ENCODE measurements at places on chromosomes 1 and 21.

DNA sequence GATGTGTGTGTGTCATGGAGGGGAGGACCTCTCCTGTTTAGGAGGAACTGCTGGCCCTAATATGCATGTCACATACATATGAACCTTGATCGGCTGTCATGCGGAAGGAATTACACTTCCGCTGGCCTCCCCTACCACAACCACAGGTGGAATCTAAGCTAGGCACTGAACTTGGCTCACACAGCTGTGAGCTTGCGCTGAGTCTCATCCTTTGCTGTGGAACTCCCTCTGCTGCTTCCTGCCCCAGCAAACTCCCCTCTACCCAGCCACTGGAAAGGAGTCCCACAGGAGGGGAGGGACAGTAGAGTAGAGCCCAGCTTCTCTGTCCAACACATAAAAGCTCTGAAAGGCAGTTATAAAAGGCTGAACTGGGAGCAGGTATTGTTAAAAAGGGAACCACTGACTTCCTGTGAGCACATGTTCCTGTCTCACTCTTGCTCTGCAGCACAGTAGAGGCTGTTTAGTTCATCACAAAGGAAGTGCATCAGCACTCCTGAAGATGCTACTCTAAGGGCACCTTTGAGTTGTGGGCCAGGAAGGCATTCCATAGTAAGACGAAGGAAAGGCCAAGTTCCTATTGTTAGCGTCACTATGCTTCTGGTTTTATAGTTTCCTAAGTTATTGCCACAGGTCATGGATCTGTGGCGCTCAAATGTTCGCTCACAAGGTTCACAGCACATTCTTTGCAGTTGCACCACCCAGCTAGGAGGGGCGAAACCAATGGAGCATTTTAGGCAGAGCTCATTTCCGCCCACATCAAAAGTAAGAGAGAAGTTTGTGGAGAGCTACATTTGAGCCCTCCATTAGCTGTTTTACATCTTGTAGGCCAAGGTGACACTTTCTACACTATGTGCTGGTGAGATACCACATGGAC, 17.7 kb upstream of the PTPRC start:
- DNase-seq, result no peak

GRCh38 chr1:4324525-4324924, 329.9 kb upstream of the AJAP1 start:
- DNase-seq, result no peak

- DNase-seq, result no peak
These were observed 105.3 kb upstream of the CLDN14 start for GRCh38 chr21:36584980-36585940.

- no peak for DNase-seq
These were observed 61.4 kb downstream of the CLIC6 start for GRCh38 chr21:34730194-34730593.

- no peak for DNase-seq
These were observed 3.1 kb upstream of the ACP6 start for GRCh38 chr1:147673406-147673805.

GRCh38 chr1:222006715-222007114, 264.8 kb upstream of the DUSP10 start:
- no peak for DNase-seq

GRCh38 chr1:58994664-58995063, 210.8 kb upstream of the JUN start:
- no peak for DNase-seq

DNA sequence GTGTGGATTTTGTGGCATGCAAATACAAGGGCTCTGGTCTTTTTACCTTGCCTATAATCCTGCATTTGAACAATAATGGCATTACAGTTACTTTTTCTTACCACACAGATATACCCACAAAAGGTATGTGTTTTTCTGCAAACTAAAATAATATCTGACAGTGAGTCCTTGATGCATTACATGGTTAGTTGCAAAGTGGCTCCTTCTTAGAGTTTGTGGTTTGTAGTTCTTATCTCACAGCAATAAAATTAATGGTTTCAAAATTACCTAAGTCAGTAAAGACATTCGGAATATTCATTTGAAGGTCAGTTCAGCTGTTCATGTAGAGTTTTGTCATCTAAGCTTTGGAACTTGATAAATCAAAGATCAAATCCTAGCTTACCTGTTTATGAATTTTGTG, 43.5 kb downstream of the SNX7 start:
- DNase-seq, result no peak

DNA sequence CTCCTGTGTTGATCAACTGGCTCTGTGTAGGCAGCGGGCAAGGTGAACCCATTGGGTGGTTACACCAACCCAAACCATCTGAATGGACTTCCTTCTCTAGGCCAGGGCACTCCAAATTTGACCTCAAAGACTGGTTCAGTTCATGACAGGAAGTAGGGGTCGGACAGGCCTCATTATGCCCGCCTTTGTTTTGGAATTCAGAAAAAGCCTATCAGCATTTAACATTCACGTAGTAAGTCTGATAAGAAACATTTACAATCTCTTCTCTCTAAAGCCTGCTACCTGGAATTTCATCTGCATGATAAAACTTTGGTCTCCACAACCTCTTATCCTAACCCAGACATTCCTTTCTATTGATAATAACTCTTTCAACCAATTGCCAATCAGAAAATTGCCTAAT, 97.1 kb upstream of the ETV3 start:
- no peak for DNase-seq

DNA sequence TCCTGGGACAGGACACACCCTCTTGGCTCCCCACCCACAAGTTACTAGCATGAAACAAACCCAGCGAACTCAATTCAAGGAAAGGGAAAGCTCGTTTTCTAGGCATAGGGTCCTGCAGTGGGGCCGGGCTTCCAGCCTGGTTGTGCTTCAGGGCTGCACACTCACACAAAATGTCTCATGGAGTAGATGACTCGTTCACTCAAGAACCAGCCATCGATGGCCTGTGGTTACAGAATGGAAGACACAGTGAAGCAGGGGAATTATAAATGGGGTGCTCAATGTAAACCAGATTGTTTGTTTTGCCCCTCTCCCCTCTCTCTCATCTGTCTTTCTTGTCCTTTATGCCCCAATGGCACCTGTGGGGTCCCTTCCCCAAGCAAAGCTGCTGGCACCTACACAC, 56.0 kb upstream of the COX20 start:
- DNase-seq, result no peak

- DNase-seq, result no peak
These were observed 325.6 kb downstream of the RRAGC start for GRCh38 chr1:38533772-38534472.

GRCh38 chr1:207259391-207259790, 62.1 kb upstream of the CD55 start:
- no peak for DNase-seq

- no peak for DNase-seq
These were observed 3.5 kb upstream of the FBLIM1 start for GRCh38 chr1:15755021-15755645.
